ENCODE measurements at places on chromosomes 5 and 9.
A peak's percentile ranks its signal among the peaks of the same experiment; 100 is the strongest.

GRCh38 chr5:129698661-129699060 is 49.2 kb upstream of the MINAR2 start:
- no peak overlapping the region for H3K4me3 ChIP-seq
- H3K27me3 ChIP-seq = no peaks in the 10 kb centered on the region
- no peak for DNase-seq

DNA sequence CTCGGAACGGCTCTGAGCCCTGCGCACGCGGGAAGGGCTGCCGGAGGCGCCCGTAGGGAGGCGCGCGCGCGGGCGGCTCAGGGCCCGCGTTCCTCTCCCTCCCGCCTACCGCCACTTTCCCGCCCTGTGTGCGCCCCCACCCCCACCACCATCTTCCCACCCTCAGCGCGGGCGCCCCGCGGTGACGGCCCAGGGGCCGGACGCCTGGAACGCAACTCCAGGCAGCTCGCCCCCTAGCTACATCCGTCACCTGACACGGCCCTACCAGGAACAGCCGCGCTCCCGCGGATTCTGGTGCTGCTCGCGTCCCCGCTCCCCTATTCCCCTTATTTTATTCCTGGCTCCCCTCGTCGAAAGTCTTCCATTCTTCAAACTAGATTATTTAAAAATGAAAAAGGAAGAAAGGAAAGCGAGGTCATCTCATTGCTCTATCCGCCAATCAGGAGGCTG is at the start of gene CDKN2B-AS1:
Gene CDKN2B-AS1, plus strand, starts transcription at position 236 of the 450 bp plus-strand sequence.
- no peak for DNase-seq
- peaks cover 21% of the 10 kb centered on the region for H3K4me1 ChIP-seq
- no peaks in the 10 kb centered on the region for H3K36me3 ChIP-seq
- H3K4me3 ChIP-seq = peak within 1 kb of the TSS; percentile 94
- peak within 1 kb of the TSS; percentile 75 for H3K27ac ChIP-seq
- H3K27me3 ChIP-seq = peaks cover under 1% of the 10 kb centered on the region

DNA sequence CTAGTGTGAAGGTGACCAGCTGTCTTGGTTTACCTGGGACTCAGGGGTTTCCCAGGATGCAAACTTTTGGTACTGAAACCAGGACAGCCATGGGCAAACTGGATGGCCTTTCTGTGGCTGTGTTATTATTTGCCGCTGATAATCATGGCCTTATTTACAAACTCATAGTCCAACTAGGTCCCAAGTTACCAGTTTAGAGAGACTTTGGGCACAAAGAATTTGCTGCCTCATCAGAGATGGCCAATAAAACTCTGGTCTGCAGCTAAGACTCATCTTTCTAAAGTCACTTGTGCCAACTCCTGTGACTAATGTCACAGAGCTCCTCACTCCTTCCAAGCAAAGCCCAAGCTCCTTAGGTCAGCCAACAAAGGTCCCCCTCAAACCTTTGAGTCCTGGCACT is 47.5 kb upstream of the PLPP6 start:
- no peak for DNase-seq
- no peaks in the 10 kb centered on the region for H3K36me3 ChIP-seq
- peaks cover 7% of the 10 kb centered on the region for H3K4me1 ChIP-seq
- no peak overlapping the region for H3K4me3 ChIP-seq

- no peak overlapping the region for H3K4me3 ChIP-seq
- H3K36me3 ChIP-seq = no peaks in the 10 kb centered on the region
- DNase-seq = no peak
- H3K27me3 ChIP-seq = no peaks in the 10 kb centered on the region
Measured at GRCh38 chr5:40027400-40027799, 602.6 kb upstream of the DAB2 start.

DNA sequence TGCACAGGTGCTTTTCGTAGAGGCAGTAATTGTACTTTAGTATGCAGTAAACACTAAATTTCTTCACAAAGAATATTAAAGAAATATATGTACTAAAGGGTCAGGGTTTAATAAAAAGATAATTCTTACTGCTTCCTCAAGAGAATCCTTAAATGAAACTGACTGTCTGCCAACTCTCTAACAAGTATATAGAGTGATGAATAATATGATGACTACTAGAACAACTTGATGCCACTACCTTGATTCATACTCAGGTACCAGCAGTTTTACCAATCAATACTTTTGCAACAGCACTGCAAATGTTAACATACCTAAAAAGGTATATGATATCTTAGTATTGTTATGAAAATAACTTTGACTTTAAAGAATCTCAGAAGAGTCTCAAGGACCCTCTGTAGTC is 3.8 kb downstream of the YIPF5 start:
- no peak overlapping the region for H3K4me3 ChIP-seq
- no peaks in the 10 kb centered on the region for H3K27me3 ChIP-seq
- H3K36me3 ChIP-seq = peaks cover 32% of the 10 kb centered on the region
- no peak overlapping the region for H3K27ac ChIP-seq

- no peaks in the 10 kb centered on the region for H3K36me3 ChIP-seq
- H3K27ac ChIP-seq = no peak within 1 kb of the TSS
Measured at GRCh38 chr9:119368681-119369581, at the start of gene BRINP1. BRINP1 (minus strand) TSS chr9:119369435; CDS start chr9:119313355, 56,080 bp downstream.

- H3K4me3 ChIP-seq = no peak overlapping the region
- no peak overlapping the region for H3K27ac ChIP-seq
- no peaks in the 10 kb centered on the region for H3K4me1 ChIP-seq
- H3K36me3 ChIP-seq = no peaks in the 10 kb centered on the region
Measured at GRCh38 chr5:103891151-103891550, 328.6 kb upstream of the NUDT12 start.

GRCh38 chr5:36502608-36503007 is 103.8 kb upstream of the SLC1A3 start:
- H3K27me3 ChIP-seq = no peaks in the 10 kb centered on the region
- no peak overlapping the region for H3K4me3 ChIP-seq

DNA sequence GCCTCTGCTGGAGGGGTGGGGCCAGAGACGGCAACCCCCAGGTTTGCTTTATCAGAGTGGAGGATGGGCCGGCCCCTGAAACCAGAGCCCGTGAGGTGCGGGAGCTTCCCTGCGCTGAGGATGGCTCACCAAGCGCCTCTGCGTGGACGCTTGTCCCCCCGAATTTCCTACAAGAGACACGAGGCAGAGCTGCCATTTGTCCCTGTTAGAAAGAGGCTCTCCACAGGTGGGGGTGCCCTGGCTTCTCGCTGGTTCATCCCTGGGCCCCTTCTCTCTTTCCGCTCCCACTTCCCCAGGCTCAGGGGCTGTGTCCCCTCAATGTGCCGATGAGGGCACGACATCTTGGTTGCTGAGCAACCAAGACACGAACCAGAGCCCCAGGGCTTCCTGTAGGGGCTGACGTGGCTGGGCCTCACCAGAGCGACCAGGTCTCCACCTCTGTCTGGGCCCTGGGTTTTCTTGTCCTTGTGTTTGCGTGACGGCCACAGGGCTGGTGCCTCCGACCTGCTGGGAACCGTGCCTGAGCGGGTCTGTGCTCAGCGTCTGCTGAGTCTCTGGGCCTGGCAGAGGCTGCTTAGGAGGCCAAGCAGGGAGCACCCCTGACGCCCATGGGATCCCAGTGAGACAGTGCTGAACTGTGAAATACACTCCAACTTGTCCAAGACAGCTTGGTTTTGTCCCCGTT is 119.6 kb upstream of the COL5A1 start:
- no peaks in the 10 kb centered on the region for H3K36me3 ChIP-seq
- no peak overlapping the region for H3K27ac ChIP-seq
- no peaks in the 10 kb centered on the region for H3K4me1 ChIP-seq
- no peak overlapping the region for H3K4me3 ChIP-seq

DNA sequence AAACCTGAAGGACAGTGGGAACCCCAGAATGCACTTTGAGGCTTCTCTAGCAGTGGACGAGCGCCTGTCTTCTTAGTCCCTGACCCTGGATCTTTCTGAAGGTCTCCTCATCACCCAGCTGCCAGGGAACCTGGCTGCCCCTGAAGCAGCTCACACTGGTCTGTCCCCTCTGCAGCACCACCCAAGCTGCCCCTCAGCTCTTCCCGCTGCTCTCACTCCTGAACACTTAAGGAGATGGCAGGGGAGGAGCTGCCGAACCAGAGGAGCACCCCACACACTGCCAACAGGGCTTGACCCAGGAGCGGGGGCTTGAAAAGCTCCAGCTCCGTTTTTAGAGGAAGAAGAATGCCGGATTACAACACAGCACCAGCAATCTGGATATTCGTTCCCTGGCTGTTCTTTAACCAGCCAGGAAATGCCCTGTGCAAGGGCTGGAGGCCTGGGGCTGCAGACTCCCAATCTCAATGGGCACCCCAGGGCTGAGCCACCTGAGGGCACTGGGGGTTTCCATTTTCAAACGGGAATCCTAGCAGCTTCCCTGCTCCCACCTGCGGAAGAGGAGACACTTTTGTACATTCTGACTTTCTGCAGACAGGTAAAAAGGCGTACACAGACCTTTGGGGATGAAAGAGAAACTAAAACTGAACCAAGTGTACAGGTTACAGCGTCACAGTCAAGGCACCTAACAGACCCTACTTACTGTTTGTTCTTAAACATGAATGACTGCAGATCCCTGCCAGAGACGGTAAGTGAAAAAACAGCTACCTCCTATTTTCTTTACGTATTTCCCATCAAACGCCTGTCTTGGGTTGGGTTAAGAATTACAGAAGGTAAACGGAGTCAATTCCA is 36.3 kb downstream of the GOLM1 start:
- no peak overlapping the region for H3K27ac ChIP-seq
- no peak for DNase-seq
- H3K4me3 ChIP-seq = no peak overlapping the region
- H3K36me3 ChIP-seq = no peaks in the 10 kb centered on the region
- no peaks in the 10 kb centered on the region for H3K27me3 ChIP-seq

DNA sequence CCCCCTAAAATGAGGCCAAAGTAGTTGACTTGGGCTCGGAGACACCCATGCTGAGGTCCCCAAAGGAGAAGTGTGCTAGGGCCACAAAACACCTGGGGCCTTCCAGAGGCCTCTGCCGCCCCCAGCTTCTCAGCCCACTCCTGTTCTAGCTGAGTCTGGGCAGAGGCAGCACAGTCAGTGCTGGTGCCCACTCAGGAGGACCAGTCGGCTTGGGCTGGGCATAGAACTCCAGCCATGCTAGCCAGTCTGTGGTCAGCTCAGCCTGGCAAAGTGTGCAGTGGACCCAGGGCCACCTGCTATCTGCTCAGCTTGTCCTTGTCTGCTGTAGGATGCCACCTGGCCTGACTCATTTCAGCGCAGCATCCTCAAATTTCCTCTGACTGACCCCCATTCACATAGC is 254.6 kb downstream of the FSTL4 start:
- H3K4me1 ChIP-seq = no peaks in the 10 kb centered on the region
- no peak for DNase-seq
- no peak overlapping the region for H3K4me3 ChIP-seq
- no peaks in the 10 kb centered on the region for H3K36me3 ChIP-seq

DNA sequence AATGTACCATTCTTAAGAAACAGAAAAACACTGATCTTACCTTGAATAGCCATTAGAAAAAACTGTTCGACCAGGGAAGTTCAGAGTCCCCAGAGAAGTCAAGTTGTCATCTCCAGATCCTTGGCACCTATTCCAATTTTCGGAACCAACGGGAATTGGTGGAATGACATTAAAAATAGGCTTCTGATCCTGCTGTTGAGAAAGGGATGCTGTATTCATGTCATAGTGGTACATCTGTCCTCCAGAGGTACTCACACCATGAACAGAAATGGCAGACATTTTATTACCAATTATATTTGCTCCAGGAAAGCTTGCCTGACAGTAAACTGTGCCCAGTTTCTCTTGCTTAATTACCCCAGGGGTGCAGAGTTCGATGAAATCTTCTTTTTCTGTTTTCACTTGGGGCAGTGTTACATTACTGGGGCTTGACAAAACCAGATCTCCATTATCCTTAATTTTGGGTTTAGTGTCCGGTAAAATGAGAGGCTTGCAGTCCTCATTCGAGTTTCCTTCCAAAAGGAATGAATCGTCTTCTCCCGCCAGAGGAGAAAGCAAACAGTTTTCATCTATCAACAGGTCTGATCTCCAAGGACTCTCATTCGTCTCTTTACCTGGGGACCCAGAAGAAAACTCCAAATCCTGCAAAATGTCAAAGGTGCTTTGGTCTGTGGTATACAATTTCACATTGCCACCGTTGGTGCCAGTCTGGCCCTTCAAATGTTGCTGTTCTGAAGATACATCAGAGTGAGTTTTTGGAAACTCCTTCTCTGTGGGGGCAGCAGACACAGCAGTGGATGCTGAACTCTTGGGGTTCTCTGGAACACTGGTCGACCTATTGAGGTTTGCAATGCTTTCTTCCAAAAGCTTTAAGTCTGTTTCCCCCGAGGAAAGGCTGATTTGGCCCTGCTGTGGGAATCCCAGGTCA is 3.6 kb downstream of the NR3C1 start:
- no peak for DNase-seq
- H3K4me3 ChIP-seq = peak overlapping the region; percentile 7
- H3K27ac ChIP-seq = no peak overlapping the region
- H3K27me3 ChIP-seq = no peaks in the 10 kb centered on the region

DNA sequence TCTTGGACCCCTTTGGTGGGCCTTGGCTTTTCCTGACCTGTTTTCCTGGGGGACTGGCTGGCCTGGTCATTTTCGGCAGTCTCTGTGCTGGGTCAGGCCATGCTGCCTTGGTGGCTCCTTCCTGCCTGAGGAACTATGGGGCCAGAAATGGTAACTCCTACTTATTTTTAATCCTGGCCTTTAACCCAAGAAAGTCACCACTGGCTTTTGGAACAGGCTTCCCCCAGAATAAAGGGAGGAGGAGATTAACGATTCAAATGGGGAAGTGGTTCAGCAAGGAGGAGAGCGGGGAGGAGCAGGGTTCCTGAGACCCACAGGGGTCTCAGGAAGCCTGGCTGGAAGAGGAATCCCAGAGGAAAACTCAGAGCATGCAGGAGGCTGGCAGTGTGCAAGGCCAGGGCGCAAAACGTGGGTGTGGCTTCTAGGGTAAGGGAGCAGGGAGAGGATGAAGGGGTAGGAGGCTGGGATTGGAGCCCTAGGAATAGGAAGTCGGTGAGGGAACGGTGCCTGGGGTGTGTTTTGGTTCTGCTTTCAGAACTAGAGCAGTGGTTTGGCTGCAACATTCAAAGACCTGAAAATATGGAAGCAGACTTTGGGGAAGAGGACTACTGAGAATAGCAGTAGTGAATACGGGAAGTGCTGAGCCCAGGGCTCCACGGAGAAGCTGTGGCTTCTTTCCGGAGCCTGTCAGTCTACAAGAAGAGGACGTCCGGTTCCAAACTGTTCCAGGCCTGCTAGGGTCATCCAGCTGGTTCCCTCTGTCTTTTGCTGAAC is 271.1 kb upstream of the KLF4 start:
- no peaks in the 10 kb centered on the region for H3K36me3 ChIP-seq
- no peak overlapping the region for H3K4me3 ChIP-seq
- H3K4me1 ChIP-seq = no peaks in the 10 kb centered on the region
- H3K27me3 ChIP-seq = no peaks in the 10 kb centered on the region

DNA sequence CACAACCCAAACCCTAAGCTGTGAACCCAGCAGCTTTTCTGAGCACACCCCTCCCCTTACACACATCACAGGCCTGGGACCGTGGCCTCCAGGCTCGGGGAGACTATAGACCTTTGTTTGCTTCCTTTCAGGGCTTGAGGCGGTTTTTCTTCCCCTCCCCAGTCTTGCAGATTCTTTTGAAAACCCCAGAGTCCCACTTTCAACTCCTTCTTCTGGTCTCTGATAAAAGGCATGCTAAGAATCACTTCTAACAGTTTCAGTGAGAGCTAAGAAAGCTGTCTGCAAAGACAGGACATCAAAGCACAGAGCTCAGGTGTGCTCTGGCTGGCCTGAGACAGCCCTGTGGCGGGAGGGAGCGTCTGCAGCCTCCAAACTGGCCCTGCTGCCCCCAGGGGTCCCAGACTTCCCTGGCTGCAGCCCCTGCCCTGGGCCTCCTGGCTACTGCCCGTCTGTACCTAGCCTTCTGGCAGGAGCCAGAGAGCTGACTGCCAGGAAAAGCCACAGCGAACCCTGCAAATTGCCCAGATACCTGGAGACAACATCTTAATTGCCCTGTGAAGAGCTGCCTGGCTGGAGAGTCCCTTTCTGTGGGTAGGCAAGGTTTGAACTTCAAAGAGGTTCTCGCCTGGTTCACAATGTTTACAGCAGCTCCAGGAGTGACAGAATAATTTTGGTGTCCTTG is 138.9 kb downstream of the GADD45G start:
- no peaks in the 10 kb centered on the region for H3K36me3 ChIP-seq
- no peak overlapping the region for H3K4me3 ChIP-seq
- H3K27me3 ChIP-seq = no peaks in the 10 kb centered on the region
- DNase-seq = peak; percentile 74
- peaks cover 83% of the 10 kb centered on the region for H3K4me1 ChIP-seq

All from CD4-positive, alpha-beta memory T cell (primary cell).